ENCODE measurements at places on chromosomes 7 and 10.

- no peak for DNase-seq
- no peak overlapping the region for H3K4me3 ChIP-seq
- no peaks in the 10 kb centered on the region for H3K36me3 ChIP-seq
- no peak overlapping the region for H3K27ac ChIP-seq
- no peaks in the 10 kb centered on the region for H3K27me3 ChIP-seq
These were observed 12.2 kb upstream of the HYCC1 start for GRCh38 chr7:23026164-23026563.

DNA sequence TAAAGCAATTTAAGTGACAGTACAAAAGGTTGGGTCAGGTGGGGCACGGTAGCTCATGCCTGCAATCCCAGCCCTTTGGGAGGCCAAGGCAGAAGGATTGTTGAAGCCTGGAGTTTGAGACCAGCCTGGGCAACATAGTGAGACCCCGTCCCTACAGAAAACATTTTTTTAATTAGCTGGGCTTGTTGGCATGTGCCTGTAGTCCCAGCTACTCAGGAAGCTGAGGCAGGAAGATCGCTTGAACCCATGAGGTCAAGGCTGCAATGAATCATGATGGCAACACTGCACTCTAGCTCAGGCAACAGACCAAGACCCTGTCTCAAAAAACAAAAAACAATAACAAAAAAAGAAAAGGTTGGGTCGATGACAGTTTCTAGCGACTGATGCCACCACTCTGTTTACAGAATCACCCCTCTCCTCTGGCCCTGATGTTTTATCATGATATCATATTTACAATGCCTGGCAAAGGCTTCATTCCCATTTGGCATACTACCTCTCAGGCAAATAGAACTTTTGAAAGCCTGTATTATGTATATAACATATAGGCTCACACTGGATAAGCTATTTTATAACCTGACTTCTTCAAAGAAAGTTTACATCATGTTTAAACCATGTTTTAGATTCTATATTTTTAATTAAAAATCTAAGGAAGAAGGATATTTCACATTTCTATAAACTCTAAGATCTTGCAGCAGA, 558 bp upstream of the ABCC2 start:
- no peak for DNase-seq
- no peak overlapping the region for H3K27ac ChIP-seq
- H3K36me3 ChIP-seq = no peaks in the 10 kb centered on the region
- no peaks in the 10 kb centered on the region for H3K27me3 ChIP-seq
- H3K4me3 ChIP-seq = no peak overlapping the region
- no peaks in the 10 kb centered on the region for H3K4me1 ChIP-seq

GRCh38 chr7:157708919-157709295, 372.1 kb downstream of the DNAJB6 start:
- no peak for DNase-seq
- no peak overlapping the region for H3K27ac ChIP-seq
- H3K27me3 ChIP-seq = no peaks in the 10 kb centered on the region
- no peak overlapping the region for H3K4me3 ChIP-seq
- no peaks in the 10 kb centered on the region for H3K36me3 ChIP-seq

GRCh38 chr7:94655848-94656657, at the start of gene SGCE:
SGCE (minus strand) TSS chr7:94656133; CDS start chr7:94656098, 35 bp downstream.
- peak within 1 kb of the TSS; percentile 85 for H3K27ac ChIP-seq
- H3K36me3 ChIP-seq = no peaks in the 10 kb centered on the region
- peak; percentile 63 for DNase-seq
- H3K4me1 ChIP-seq = no peaks in the 10 kb centered on the region

GRCh38 chr10:59814878-59815277, 61.6 kb upstream of the MRLN start:
- no peak for DNase-seq
- H3K4me1 ChIP-seq = no peaks in the 10 kb centered on the region
- peaks cover 27% of the 10 kb centered on the region for H3K36me3 ChIP-seq
- H3K27me3 ChIP-seq = no peaks in the 10 kb centered on the region
- no peak overlapping the region for H3K4me3 ChIP-seq
- no peak overlapping the region for H3K27ac ChIP-seq

DNA sequence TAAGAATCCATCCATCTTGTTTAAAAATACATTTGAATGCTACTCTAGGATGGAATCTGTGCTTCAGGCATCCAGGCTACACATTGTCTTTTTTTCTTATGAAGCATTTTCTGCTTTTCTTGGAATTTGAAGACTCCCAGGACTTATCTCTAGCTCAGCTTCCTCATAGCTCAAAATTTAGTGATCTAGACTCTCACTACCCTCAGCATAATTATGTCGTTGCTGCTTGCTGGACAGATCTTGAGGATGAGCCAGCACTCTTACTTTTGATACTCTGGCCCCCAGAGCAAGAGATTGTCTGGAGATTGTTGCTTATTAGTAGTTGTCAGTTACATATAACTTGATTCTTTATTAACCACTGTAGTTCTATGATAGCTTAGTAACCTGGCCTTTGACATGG, 83.3 kb upstream of the FGL2 start:
- H3K36me3 ChIP-seq = no peaks in the 10 kb centered on the region
- H3K4me1 ChIP-seq = peaks cover 9% of the 10 kb centered on the region
- no peaks in the 10 kb centered on the region for H3K27me3 ChIP-seq
- DNase-seq = no peak

- DNase-seq = no peak
- no peaks in the 10 kb centered on the region for H3K36me3 ChIP-seq
- H3K4me1 ChIP-seq = no peaks in the 10 kb centered on the region
- no peak overlapping the region for H3K27ac ChIP-seq
- no peak overlapping the region for H3K4me3 ChIP-seq
These were observed 65.2 kb downstream of the TCF7L2 start for GRCh38 chr10:113015201-113015600.

- H3K27me3 ChIP-seq = no peaks in the 10 kb centered on the region
- H3K4me3 ChIP-seq = no peak overlapping the region
- H3K36me3 ChIP-seq = no peaks in the 10 kb centered on the region
- peaks cover 25% of the 10 kb centered on the region for H3K4me1 ChIP-seq
These were observed 130.9 kb downstream of the BMPER start for GRCh38 chr7:34036051-34036920.

DNA sequence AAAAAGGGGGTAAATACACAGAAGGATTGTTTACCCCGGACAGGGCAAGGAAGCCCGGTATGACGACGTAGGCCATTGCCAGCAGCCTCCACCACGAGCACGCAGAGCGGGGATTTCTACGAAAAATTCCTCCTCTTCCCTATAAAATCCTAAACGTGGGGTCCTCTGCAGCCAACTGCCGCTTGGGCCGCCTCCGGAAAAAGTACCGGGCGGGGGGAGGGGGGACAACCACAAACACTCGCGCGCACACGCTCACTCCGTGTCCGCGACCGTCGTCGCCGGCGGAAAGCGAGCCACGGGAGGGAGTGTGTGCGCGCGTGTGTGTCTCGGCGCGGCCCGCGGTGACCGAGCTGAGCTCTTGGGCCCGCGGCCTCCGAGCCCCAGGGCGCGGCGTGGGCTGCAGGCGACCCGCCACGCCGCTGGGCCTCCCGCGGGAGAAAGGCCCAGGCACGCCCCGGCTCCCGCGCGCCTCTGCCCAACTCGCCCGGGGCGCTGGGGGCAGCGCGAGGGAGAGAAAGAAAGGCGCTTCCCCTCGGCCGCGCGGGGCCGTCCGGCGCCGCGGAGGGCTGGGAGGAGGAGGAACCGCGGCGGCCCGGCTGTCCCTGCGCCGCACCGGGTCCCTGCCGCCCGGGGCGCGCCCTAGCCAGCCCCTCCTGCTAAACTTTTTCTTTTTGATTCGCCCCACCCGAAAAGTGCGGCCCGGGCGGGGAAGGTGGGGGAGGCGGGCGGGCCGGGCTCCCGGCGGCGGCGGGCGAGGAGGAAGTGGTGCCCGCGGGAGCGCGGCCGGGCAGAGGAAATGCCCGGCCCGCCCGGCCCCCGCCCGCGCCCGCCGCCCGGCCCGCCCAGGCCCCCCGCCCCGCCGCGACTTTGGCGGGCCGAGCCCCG, 1.5 kb downstream of the CTBP2 start:
- H3K27me3 ChIP-seq = no peaks in the 10 kb centered on the region
- peak overlapping the region; percentile 96 for H3K27ac ChIP-seq
- no peaks in the 10 kb centered on the region for H3K4me1 ChIP-seq
- no peaks in the 10 kb centered on the region for H3K36me3 ChIP-seq

DNA sequence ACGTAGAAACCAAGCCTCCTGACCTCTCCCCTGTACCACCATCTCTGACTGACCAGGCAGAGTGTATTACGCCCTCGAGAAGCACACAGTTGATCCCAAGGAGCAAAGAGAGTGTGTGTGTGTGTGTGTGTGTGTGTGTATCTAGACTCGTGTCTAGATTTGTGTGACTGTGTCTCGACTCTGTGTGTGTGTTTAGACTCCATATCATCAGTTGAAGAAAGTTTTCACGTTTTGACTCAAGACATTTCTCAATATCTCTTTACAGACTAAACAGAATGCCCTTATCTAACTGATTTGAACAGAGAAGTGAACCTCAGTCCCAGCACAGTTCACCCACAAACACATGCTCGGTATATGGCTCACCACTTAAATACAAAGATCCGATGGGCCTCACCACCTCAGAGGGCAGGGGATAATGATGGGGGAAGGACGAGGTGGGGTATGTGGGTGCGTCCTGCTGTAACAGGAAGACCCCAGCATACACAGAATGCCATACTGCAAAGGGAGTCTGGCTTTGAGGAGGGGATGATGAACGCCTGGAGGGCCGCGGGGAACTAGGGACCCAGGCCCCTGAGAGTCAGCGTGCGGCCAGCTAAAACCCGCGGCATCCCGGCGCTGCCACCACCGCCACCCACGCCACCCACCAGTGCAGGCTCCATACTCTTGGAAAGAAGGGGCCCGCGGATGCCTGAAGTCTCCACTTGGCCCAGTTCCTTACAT, 780 bp downstream of the ALDH18A1 start:
- peak overlapping the region; percentile 90 for H3K4me3 ChIP-seq
- H3K4me1 ChIP-seq = no peaks in the 10 kb centered on the region
- no peaks in the 10 kb centered on the region for H3K27me3 ChIP-seq
- DNase-seq = peak; percentile 10

DNA sequence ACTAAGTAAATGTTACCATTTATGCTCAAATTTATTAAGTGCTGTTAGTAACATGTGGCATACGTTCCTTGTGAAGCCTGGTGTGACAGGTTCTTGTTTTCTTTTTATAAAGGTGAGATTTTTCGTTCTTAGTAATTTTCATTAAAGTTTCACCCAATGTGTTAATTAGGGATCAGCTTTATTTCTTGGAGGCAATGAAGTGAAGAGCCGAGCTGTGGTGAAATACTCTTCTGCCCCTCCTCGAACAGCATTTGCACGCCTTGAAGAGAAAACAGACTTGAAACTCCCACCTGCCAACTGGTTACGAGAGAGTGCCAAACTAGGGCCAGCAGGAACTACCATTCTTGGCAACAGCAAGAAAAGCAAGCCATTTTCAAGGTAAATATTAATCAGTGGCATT, 1.5 kb downstream of the EDRF1 start:
- no peak overlapping the region for H3K27ac ChIP-seq
- H3K27me3 ChIP-seq = no peaks in the 10 kb centered on the region
- no peak overlapping the region for H3K4me3 ChIP-seq
- no peak for DNase-seq
- no peaks in the 10 kb centered on the region for H3K36me3 ChIP-seq

- H3K4me1 ChIP-seq = no peaks in the 10 kb centered on the region
- DNase-seq = no peak
- no peak overlapping the region for H3K4me3 ChIP-seq
These were observed 725.3 kb upstream of the FZD8 start for GRCh38 chr10:36367362-36367761.

DNA sequence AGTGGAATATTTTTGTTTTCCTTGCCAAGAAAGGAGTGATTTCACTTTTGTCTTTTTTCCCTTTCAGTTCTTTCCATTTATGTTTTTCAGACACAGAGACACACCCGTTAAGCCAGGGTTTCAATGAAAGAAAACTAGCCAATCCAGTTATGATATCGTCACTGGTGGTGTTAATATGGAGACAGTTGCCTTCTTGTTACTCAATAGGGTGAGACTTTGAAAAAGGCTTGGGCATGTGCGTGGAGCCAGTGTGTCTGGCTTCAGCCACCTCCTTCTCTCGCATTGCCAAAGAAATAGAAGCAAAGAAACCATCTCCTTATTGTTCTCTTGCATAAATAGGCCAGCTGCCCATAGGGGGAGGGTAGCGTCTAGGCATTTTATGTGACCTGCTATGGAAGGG, 84.1 kb upstream of the DLX6 start:
- no peak overlapping the region for H3K4me3 ChIP-seq

- no peaks in the 10 kb centered on the region for H3K27me3 ChIP-seq
- no peak overlapping the region for H3K27ac ChIP-seq
- peaks cover 26% of the 10 kb centered on the region for H3K4me1 ChIP-seq
- DNase-seq = no peak
These were observed 44.3 kb downstream of the PLCE1 start for GRCh38 chr10:94038024-94038423.

GRCh38 chr7:22821702-22822485, 755 bp downstream of the TOMM7 start:
- H3K36me3 ChIP-seq = peaks cover 10% of the 10 kb centered on the region
- no peaks in the 10 kb centered on the region for H3K27me3 ChIP-seq
- DNase-seq = no peak
- H3K4me1 ChIP-seq = peaks cover 46% of the 10 kb centered on the region
- H3K27ac ChIP-seq = peak overlapping the region; percentile 87

- peaks cover 49% of the 10 kb centered on the region for H3K4me1 ChIP-seq
- H3K4me3 ChIP-seq = no peak overlapping the region
- no peaks in the 10 kb centered on the region for H3K27me3 ChIP-seq
- DNase-seq = no peak
These were observed 62.4 kb downstream of the ARHGAP12 start for GRCh38 chr10:31866118-31866670.

DNA sequence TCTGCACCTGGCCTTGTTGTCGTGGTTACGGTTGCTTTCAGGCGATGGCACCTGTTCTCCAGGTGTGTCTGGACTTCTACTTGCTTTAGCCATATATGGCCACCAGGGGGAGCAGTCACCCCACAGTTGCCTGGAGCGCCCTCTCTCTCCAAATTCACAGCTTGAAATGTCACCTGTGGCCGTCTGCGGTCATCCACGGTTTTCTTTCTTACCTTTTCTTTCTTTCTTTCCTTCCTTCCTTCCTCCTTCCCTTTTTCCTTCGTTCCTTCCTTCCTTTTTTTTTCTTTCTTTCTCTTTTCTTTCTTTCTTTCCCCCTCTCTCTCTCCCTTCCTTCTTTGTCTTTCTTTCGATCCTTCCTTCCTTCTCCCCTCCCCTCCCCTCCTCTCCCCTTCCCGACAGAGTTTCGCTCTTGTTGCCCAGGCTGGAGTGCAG, 150.5 kb upstream of the VKORC1L1 start:
- H3K36me3 ChIP-seq = peaks cover 21% of the 10 kb centered on the region
- no peak overlapping the region for H3K4me3 ChIP-seq
- DNase-seq = peak; percentile 41
- H3K27ac ChIP-seq = no peak overlapping the region
- H3K27me3 ChIP-seq = no peaks in the 10 kb centered on the region

GRCh38 chr7:106545275-106545674, 115.7 kb downstream of the CCDC71L start:
- no peaks in the 10 kb centered on the region for H3K36me3 ChIP-seq
- no peaks in the 10 kb centered on the region for H3K4me1 ChIP-seq
- no peak for DNase-seq
- no peak overlapping the region for H3K27ac ChIP-seq
- H3K4me3 ChIP-seq = no peak overlapping the region

GRCh38 chr10:112832959-112833358, 117.1 kb upstream of the TCF7L2 start:
- no peak overlapping the region for H3K4me3 ChIP-seq
- H3K36me3 ChIP-seq = peaks cover 4% of the 10 kb centered on the region
- H3K4me1 ChIP-seq = peaks cover 21% of the 10 kb centered on the region
- H3K27ac ChIP-seq = no peak overlapping the region
- no peak for DNase-seq

GRCh38 chr10:4064489-4064888, 279.5 kb upstream of the KLF6 start:
- no peak for DNase-seq
- H3K27me3 ChIP-seq = no peaks in the 10 kb centered on the region
- no peaks in the 10 kb centered on the region for H3K36me3 ChIP-seq
- no peak overlapping the region for H3K27ac ChIP-seq
- H3K4me1 ChIP-seq = peaks cover 13% of the 10 kb centered on the region
- no peak overlapping the region for H3K4me3 ChIP-seq

Data from tibial nerve (tissue), 4 donors.